CD4-positive, alpha-beta T cell treated with Interleukin-2 at 100 ng/mL for 4 hours (primary cell): ENCODE measurements at places on chromosomes 2 and 18.

DNA sequence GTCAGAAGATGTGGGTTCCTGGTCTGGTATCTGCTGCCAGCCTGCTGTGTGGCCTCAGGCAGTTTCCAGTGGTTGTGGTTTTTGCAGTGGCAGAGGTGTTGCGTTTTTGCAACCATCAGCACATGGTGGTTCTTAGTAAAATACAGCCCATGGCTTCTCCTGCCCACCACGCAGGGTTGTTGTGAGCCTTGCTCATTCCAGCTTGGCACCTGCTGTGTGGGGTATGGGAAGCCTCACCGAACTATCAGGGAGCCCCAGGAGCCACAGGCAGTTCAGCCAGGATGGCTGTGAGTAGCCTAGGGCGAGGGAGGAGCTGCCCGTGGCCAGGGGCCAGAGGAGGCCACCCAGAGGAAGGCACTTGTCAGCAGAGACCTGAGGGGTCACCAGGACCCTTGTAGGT is 9.8 kb downstream of the ARID5A start:
- no peak for DNase-seq

DNA sequence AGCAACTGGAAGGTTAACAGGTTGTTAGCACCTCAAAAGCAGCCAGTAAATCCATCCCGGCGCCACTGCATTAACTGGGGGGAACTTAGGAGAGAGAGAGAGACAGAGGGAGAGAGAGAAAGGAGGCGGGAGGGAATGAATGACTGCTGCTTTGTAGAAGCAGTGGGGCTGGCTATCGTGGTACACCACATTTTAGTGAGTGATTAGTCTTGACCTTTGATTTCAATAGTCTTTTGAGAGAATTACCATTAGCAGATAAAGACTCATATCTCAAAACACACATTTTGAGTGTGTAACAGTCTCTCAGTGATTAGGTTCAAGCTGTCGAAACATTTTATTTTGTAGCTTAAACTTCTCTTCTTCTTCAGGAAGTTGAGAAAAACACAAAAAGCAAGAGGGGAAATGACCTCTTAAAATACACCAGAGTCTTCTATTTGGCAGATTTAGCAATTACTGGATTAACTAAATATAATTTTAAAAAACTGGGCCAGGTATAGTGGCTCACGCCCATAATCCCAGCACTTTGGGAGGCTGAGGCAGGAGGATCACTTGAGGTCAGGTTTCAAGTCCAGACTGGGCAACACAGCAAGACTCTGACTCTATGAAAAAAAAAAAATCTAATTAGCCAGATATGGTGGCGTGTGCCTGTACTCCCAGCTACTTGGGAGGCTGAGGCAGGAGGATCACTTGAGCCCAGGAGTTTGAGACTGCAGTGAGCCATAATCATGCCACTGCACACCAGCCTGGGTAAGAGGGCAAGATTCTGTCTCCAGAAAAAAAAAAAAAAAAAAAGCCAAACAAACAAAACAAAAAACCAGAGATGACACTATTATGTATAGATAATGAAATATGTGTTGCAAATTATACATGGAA is 22.0 kb upstream of the PNO1 start:
- DNase-seq, result no peak

- no peak for DNase-seq
Observed at GRCh38 chr2:238284802-238285515, 3.5 kb downstream of the PER2 start.

- no peak for DNase-seq
Observed at GRCh38 chr18:79878741-79879378, 72.6 kb downstream of the SLC66A2 start.

DNA sequence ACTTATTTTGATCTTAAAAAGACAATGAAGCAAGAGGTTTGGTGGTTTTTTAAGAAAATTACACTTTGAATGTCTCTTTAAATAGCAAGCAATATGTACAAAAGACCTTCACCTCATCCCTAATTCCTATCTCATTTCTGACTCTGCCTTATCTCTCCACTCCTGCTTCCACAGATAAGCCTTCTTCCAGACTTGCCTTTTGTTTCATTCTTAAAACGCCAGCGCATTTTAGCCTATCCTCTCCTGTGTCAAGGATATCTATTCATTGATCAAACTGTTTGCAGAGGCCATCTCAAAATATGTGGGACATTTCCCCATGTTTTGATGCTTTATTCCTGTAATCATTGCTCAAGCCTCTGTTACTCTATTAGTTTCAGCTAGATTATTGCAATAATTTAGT is 562.5 kb downstream of the PARD3B start:
- no peak for DNase-seq

DNA sequence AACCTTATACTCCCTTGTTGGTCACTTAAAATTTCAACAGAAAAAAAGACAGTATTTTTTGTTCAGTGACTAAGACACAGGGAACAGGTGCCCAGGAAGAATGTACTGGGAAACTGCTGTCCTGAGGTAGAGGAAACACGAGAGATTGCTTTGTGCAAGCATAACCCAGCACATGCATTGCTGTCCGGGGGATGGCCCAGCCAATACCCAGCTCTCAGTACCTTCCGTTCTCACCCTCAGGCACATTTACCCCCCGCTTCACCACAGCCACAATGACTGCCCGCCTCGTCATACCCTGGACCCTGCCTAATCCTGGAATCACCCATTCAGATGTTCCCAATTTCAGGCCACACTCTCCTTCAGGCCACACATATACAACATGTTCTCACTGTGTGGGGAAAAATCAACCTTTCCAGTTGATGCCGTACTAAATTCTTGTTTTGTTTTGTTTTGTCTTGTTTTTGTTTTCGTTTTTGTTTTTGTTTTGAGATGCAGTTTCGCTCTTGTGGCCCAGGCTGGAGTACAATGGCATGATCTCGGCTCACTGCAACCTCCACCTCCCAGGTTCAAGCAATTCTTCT is 140.7 kb downstream of the ESCO1 start:
- no peak for DNase-seq

DNA sequence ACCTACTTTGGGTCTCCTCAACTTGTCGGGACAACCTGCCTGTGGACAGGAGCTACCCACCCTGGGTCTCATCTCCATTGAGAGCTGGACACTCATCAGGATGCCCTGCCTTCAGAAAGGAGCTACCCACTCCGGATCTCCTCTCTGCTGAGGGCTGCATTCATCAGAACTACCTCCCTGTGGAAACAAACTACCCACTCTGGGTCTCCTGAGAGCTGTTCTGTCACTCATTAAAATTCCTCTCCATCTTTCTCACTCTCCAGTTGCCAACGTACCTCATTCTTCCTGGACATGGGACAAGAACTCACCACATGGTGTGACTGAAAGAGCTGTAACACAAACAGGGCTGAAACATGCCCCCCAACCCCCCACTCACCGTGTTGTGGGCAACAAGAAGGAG is 22.5 kb upstream of the UBE2F start:
- no peak for DNase-seq

- DNase-seq, result no peak
Observed at GRCh38 chr2:111182121-111182520, 61.4 kb downstream of the BCL2L11 start.

DNA sequence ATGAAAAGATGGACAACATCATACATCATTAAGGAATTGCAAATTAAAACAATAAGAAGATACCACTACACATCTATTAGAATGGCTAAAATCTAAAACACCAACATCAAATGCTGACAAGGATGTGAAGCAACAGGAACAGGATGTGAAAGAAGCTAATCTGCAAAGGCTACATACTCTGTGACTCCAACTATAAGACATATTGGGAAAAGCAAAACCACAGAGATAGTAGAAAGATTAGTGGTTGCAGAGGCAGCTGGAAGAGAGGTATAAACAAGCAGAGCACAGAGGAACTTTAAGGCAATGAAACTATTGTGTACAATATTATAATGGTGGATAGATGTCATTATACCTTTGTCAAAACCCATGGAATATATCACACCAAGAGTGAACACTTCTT is 393.7 kb upstream of the RAB6C start:
- no peak for DNase-seq

DNA sequence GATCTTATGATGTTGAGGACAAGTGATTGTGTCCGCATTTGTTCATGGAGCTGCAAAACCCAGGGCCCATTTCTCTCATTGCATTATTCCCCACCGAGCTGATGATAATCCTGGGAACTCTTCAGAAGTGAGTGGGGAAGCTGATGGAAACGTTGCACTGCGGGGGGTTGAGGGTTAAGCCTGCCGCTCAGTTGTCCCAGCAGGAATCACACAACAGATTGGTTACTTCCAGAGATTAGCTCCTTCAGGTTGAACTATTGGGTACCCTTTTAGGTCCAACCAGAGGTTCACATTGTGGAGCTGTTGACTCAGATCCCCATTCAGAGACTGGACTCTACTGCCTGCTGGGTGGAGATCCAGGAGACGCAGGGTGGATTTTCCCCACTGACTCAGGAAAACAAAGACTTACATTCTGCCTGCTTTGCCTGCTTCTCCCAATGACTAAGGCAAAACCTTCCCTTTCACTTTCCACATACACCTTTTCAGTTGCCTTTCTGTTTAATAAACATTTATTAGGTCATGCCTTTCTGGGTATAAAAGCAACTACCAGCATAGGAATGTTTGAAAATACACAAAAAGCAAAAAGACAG is 286.4 kb downstream of the TXNL1 start:
- DNase-seq, result no peak
